ENCODE measurements at places on chromosomes 3 and 15.

DNA sequence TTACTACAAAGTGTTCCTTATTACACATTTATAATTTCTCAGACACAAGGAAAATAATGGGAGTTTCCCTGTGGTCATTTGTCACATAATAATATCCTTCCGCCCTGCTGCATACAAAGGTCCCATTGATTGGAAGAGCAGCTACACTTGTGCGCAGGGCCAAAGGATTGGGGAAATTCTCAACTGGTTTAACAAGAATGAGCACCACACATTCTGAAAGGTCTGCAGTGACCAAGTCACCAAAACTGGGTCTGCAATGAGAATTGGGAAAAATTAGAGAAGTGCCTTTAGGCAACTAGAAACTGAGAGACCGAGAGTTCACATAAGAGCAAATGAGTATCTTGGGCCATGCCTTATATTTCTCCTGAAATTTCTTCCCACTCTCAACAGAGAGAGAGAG, 98.2 kb upstream of the NR2F2 start:
- H3K27ac ChIP-seq: no peak overlapping the region
- no peaks in the 10 kb centered on the region for H3K27me3 ChIP-seq
- H3K36me3 ChIP-seq: no peaks in the 10 kb centered on the region

DNA sequence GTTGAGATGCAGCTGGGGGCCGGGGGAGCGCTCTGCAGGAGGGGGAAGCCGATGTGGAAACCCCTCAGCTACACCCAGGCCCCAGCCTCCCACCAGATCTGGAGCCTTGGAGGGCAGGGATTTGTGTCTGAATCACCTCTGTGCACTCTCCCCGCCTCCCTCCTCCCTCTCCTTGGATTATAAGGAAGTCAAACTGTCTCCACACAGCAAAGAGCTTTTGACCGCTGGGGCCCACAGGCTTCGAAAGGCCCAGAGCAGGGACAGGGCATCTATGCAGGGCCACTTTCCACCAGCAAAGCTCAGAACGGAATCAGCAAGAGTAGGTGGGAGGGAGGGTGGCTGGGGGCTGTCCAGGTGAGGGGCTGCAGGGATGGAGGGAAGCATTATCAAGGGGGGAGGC, 68.9 kb downstream of the IQSEC1 start:
- peaks cover 63% of the 10 kb centered on the region for H3K4me1 ChIP-seq
- H3K27me3 ChIP-seq: no peaks in the 10 kb centered on the region
- H3K4me3 ChIP-seq: peak overlapping the region; percentile 43
- H3K36me3 ChIP-seq: peaks cover 6% of the 10 kb centered on the region
- no peak for DNase-seq

DNA sequence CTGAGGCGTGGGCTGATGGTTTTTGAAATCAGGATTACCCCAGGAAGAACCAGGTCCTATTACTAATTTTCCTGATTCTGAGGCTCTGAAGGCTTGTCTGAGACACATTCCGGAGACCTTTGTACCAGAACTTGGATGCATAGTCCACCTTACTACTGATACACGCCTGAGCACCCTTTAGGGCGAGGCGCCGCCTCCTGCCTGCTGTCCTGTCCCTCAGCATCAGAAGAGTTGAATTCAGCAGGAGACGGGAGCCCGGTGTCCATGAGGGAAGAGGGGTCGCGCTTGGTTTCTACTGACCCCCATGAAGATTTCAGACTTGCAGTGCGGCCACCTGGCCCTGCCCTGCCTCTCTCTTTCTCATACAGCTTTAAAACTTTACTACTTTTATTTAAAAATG, 49.9 kb downstream of the KLF13 start:
- peak overlapping the region; percentile 74 for H3K27ac ChIP-seq
- peaks cover 3% of the 10 kb centered on the region for H3K36me3 ChIP-seq
- no peaks in the 10 kb centered on the region for H3K27me3 ChIP-seq
- H3K4me3 ChIP-seq: no peak overlapping the region
- peaks cover 23% of the 10 kb centered on the region for H3K4me1 ChIP-seq

DNA sequence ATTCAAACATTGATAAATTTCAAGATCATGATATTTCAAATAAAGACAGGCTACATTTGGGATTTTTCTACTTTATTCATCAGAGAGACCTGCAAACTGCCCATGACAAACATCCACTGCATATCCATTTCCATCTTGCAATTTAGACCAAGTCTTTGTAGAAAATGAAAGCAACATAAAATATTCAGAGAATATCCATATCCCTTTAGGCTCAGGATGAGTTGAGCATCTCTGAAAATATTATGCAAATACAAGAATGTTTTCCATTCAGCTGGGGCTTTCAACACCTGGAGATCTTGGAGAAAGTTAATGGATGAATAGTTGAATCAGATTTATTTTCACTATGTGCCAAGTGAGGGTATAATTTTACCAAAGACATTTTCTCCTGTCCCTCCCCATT, 103.4 kb downstream of the TUSC7 start:
- H3K27me3 ChIP-seq: no peaks in the 10 kb centered on the region
- H3K27ac ChIP-seq: no peak overlapping the region
- DNase-seq: no peak
- H3K4me3 ChIP-seq: no peak overlapping the region
- H3K36me3 ChIP-seq: no peaks in the 10 kb centered on the region
- H3K4me1 ChIP-seq: no peaks in the 10 kb centered on the region

DNA sequence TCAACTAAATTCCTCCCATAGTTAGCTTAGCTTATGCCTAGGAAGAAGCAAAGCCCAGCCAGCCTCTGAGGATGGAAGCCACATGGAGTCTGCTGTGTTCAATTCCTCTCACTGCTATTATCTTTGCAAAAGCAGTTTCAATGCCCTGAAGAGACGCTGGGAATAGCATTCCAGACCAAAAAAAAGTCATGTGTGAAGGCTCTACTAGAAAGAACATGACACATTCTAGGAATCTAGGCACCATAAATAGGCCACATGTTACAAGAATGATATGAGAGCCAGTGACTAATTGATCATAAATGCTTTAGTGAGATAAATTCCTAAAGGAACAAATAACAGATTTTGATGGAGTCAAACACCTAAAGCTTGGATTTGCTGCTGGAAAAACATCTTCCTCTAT, 800.8 kb downstream of the TUSC7 start:
- DNase-seq: no peak
- H3K4me3 ChIP-seq: no peak overlapping the region
- no peaks in the 10 kb centered on the region for H3K27me3 ChIP-seq
- H3K4me1 ChIP-seq: no peaks in the 10 kb centered on the region
- H3K27ac ChIP-seq: no peak overlapping the region
- no peaks in the 10 kb centered on the region for H3K36me3 ChIP-seq

- no peaks in the 10 kb centered on the region for H3K27me3 ChIP-seq
- no peak overlapping the region for H3K27ac ChIP-seq
- H3K4me1 ChIP-seq: no peaks in the 10 kb centered on the region
Measured at GRCh38 chr3:81740731-81741130, 20.7 kb downstream of the GBE1 start.

- H3K27me3 ChIP-seq: peaks cover 8% of the 10 kb centered on the region
- no peak for DNase-seq
- no peak overlapping the region for H3K4me3 ChIP-seq
- no peaks in the 10 kb centered on the region for H3K36me3 ChIP-seq
- no peaks in the 10 kb centered on the region for H3K4me1 ChIP-seq
- H3K27ac ChIP-seq: no peak overlapping the region
Measured at GRCh38 chr3:170689893-170690660, 104.2 kb upstream of the SLC7A14 start.

GRCh38 chr3:98532709-98533571, 1.2 kb downstream of the GPR15 start:
- H3K27ac ChIP-seq: peak overlapping the region; percentile 80
- no peaks in the 10 kb centered on the region for H3K27me3 ChIP-seq

GRCh38 chr3:70120357-70120966, 120.9 kb downstream of the SAMMSON start:
- H3K27me3 ChIP-seq: peaks cover 10% of the 10 kb centered on the region
- DNase-seq: no peak

- no peak overlapping the region for H3K4me3 ChIP-seq
- H3K4me1 ChIP-seq: peaks cover 25% of the 10 kb centered on the region
- H3K27me3 ChIP-seq: no peaks in the 10 kb centered on the region
- H3K27ac ChIP-seq: peak overlapping the region; percentile 62
Measured at GRCh38 chr3:67635806-67636205, 18.6 kb downstream of the SUCLG2 start.

DNA sequence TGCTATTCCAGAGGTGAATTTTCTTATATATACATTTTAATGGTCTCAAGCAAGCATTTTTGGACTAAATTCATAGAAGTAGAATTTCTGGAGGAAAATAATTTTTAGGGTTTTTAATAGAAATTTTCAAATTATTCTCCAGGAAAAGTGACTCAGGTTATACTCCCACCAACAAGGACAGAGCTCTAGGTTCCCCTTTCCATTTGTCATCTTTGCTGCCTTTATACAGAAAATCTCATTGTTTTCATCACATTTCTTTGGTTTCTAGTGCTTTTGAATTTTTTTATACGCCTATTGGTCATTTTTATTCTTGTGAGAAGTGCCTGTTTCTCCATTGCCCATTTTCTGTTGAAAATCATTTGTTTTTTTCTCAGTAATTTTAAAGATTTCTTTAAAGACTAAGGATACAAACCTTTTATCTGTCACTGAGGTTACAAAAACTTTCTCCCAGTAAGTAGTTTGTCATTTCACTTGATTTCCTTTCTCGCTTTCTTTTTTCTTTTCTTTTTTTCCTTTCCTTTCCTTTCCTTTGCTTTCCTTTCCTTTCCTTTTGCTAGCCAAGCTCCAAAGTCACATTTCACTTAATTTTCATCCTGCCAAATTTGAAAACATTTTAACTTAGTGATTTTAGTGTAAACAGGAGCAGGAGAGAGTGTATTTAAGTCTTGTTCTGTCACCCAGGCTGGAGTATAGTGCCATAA, 77.1 kb upstream of the CHRNB4 start:
- no peak overlapping the region for H3K27ac ChIP-seq
- H3K27me3 ChIP-seq: peaks cover 53% of the 10 kb centered on the region
- H3K36me3 ChIP-seq: peaks cover 6% of the 10 kb centered on the region

GRCh38 chr3:3107858-3108257, 2.3 kb downstream of the IL5RA start:
- H3K27me3 ChIP-seq: no peaks in the 10 kb centered on the region
- H3K36me3 ChIP-seq: peaks cover 5% of the 10 kb centered on the region
- H3K4me1 ChIP-seq: peaks cover 25% of the 10 kb centered on the region
- H3K4me3 ChIP-seq: no peak overlapping the region
- H3K27ac ChIP-seq: peak overlapping the region; percentile 93
